ENCODE measurements at places on chromosomes 13 and 19.

GRCh38 chr19:33211794-33212435 is 13.7 kb downstream of the SLC7A10 start:
- DNase-seq: no peak

GRCh38 chr13:91313581-91313980 is 33.9 kb upstream of the MIR17HG start:
- DNase-seq: no peak

- DNase-seq: no peak
These were observed 180.6 kb downstream of the KDM4B start for GRCh38 chr19:5149508-5149907.

DNA sequence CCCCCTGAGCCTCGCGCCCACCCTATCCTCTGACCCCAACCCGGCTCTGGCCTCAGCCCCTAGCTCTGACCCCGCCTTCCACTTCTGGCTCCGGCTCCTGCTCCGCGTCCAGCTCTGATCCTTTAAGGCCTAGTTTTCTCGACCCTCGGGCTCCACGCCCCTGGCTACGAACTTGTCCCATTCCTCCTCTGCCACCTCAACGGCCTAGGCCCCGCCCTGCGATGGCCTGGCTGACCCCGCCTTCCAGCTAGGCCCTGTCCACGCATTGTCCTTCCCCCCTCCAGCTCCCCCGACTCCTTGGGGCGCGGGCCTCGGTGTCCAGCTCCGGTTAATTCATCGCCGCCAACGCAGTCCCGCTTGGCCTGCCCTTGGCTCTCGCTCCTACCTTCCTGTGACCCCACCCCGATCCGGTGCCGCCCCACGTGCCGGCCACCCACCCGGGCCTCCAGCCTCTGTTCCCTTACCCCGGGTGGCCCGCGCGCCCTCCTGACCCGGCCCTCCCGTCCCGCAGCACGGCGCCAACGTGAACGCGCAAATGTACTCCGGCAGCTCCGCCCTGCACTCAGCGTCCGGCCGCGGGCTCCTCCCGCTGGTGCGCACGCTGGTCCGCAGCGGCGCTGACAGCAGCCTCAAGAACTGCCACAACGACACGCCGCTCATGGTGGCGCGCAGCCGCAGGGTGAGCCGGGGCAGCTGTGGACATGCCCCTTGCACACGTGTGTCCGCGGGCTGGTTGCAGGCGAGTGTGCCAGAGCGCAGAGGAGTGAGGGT is 9.4 kb downstream of the BCL3 start:
- DNase-seq: no peak

- DNase-seq: no peak
These were observed 14.4 kb downstream of the ARHGAP35 start for GRCh38 chr19:46875234-46875633.

DNA sequence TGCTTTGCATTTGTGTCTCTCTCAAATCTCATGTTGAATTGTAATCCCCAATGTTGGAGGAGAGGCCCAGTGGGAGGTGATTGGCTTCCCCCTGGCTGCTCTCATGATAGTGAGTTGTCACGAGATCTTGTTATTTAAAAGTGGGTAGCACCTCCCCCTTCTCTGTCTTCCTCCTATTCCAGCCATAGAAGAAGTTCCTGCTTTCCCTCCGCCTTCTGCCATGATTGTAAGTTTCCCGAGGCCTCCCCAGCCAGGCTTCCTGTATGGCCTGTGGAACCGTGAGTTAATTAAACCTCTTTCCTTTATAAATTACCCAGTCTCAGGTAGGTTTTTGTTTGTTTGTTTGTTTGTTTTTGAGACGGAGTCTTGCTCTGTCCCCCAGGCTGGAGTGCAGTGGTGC is 3.8 kb downstream of the LILRA4 start:
- no peak for DNase-seq

GRCh38 chr19:38649305-38650171 is 2.1 kb downstream of the ACTN4 start:
- no peak for DNase-seq

DNA sequence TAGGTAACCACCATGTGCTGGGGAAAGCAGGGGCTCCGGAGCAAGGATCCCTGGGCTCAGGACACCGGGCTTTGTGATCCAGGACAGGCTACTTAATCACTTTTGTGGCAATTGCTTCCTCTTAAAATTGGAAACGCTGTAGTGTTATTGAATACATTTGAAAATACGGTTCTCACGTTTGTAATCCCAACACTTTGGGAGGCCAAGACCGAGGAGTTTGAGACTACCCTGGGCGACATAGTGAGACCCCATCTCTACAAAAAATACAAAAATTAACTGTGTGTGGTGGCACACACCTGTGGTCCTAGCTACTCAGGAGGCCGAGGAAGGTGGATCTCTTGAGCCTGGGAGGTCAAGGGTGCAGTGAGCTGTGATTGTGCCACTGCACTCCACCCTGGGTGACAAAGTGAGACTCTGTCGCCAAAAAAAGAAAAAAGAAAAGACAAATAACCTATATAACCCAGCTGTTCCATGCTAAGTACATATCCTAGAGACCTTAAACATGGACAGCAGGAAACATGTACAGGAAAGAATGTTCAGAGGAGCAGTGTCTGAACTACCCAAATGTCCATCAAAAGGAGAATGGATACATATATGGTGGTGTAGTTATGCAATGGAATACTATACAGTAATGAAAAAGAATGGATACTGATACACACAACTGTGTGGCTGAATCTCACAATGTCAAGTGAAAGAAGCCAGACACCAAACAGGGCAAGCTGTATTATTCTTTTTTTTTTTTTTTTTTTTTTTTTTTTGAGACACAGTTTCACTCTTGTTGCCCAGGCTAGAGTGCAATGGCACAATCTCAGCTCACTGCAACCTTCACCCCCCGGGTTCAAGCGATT is 622 bp upstream of the PRODH2 start:
- DNase-seq: no peak

- DNase-seq: no peak
These were observed 46.8 kb downstream of the MIPEP start for GRCh38 chr13:23842406-23842805.

- DNase-seq: no peak
These were observed 10.3 kb upstream of the HSPH1 start for GRCh38 chr13:31172001-31172400.

DNA sequence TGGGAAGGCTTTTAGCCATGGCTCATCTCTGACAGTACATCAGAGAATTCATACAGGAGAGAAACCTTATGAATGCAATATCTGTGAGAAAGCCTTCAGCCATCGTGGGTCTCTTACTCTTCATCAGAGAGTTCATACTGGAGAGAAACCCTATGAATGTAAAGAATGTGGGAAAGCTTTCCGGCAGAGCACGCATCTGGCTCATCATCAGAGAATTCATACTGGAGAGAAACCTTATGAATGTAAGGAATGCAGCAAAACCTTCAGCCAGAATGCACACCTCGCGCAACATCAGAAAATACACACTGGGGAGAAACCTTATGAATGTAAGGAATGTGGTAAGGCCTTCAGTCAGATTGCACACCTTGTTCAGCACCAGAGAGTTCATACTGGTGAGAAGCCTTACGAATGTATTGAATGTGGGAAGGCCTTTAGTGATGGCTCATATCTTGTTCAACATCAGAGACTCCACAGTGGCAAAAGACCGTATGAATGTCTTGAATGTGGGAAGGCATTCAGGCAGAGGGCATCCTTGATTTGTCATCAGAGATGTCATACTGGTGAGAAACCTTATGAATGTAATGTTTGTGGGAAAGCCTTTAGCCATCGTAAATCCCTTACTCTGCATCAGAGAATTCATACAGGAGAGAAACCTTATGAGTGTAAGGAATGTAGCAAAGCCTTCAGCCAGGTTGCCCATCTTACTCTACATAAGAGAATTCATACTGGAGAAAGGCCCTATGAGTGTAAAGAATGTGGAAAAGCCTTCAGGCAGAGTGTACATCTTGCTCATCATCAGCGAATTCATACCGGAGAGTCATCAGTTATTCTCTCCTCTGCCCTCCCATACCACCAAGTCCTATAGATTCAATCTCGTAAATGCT is 10.7 kb downstream of the ZNF470 start:
- no peak for DNase-seq

DNA sequence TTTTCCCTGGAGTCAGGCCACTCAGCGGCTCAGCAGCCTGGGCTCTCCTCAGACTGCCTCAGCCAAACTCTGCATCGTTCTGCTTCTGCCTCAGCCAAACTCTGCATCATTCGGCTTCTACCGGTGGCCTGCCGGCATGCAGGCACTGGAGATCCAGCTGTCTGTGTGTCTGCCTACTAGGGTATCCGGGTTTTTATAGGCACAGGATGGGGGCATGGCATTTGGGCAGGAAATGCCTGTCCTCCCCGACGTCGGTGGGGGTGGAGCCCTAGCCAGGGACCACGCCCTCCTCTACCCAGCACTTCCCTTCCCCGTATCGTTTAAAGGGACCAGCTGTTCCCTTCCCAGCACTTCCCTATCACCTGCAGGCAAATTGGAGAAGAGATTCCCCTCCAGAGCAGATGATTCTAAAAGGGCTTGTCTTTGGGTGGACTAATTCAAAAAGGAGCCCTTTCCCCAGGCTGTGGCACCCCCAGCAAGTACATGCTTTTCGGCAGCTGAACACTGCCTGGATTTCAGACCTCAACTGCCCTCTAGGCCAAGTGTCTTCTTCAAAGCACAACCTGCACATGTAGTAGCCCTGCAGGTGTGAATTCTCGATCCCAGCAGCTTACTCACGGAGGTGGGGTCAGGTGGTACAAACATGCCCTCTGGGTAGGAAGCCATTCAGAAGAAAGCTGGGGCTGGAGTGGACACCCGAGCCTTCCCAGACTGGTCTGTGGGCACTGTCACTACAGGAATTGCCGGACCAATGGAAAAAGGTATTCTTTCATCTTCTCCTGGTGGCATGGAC is 25.4 kb upstream of the GPR12 start:
- DNase-seq: peak; percentile 25

GRCh38 chr13:108742701-108743451 is 113.5 kb downstream of the MYO16 start:
- DNase-seq: no peak

DNA sequence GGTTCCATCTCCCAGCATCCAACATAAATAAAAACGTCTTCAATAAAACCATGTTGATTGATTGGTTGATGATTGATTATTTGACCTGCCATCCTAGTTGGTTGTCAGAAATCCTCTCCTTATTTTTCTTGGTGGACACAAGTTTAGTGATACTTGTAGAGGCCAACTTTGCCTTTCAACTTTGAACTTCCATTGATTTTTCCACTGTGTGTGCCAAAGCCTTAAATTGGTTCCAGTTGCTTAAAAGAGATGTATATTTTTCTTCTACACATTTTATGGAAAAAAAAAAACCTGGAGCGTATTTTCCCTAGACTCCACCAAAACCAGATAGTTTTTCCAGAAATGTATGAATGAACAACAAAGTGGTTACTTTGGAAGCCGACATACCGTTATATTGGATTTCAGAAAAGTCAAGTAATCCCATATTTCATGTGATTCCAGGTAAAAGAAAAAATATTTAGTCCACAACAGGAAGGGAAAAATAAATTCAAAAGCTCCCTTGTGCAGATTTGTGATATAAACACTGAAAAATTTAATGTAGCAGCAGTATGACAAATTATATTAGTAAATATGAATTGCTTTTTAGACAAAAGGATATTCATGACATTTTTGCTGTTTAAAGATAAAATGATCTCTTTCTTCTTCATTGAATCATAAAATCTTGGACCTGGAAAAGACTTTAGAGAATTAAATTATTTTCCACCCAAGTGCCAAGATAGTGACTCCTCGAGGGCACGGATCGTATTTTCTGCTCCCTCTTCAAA is 85.2 kb downstream of the MBNL2 start:
- DNase-seq: no peak

DNA sequence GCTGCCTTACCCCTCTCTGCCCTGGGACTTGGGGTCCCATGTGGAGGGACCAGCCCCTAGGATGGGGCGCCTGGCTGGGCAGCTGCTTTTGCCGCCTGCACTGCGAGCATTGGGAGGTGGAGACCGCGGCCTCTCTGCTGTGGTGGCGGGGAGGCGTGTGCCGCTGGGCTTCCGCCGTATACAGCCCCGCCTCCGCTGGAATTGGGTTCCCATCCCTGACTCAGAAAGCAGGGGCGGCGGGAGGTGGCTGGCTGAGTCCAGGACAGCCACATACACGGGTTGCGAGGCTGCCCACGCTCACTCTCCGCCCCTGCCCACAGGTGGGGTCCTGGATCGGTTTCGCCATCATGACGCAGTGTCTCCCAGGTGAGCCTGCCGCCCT is 6.6 kb downstream of the NDUFB7 start:
- DNase-seq: no peak

DNA sequence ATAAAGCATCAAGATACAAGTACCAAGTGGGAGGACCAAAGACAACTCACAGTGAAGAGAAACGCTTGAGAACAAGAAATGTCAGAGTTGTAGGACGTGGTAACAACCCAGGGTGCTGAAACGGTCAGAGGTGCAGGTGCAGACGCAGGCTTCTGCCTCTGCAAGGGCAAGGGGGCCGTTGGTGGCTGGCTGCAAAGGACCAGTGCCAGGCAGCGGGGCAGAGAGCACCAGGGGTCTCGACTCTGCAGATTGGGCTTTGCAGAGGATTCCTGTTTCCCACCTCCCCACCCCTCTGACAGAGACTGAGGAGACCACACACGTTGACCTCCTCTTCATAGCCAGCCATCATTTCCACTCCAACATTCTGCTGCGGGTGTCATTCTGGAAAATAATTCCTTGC is 38.3 kb downstream of the RAB20 start:
- no peak for DNase-seq

GRCh38 chr13:20370815-20371421 is 138.8 kb upstream of the GJB6 start:
- DNase-seq: no peak

DNA sequence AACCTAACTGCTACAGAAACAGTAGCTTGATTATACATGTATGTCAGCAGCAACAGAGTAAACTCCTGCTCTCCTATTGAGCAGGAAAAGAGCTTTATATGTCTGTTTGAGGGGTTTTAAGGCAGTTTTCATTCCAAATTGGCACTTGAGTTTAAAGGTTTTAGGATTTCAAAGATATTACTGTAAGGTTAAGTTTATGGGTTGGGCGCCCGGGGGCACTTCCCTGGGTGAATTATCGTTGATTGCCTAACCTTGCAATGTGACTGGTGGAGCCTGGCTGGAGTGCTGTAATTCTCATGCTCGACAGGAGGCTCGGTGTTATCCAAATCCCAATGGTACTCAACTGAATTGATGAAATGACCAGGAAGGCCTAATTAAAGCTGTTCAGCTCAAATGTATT is 1586.1 kb downstream of the OLFM4 start:
- DNase-seq: no peak

GRCh38 chr19:27777242-27777641 is 1435.7 kb downstream of the UQCRFS1 start:
- no peak for DNase-seq

DNA sequence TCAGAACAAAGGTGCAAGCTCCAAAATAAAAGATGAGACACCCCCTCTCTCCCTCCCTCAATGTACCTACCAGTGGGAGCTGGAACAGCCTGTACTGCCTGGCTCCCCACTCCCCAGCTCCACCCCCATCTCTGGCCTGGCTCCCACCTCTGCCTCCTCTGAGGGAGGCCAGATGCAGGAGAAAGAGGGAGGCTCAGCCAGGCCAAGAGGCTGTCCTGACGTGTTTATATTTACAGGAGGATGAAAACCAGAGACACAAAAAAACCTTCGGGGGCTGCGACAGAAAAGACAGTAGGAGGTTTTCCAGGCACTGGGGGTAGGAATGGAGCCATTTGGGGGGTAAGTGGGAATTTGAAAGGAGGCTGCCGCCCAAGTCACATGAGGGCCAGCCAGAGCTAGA is 19.7 kb downstream of the ARHGEF18 start:
- DNase-seq: no peak

GRCh38 chr13:60590800-60591747 is 194.1 kb downstream of the TDRD3 start:
- no peak for DNase-seq

GRCh38 chr19:38877781-38878574 is at the start of gene RINL:
RINL (minus strand) TSS chr19:38878275; CDS start chr19:38876742, 1,533 bp downstream.
- peak; percentile 48 for DNase-seq

All from T-helper 9 cell (primary cell).